CD4-positive, alpha-beta T cell treated with Interleukin-10 for 1 hour (primary cell): ENCODE measurements at places on chromosomes 16 and 17.

GRCh38 chr17:37527249-37527851, 37.7 kb downstream of the DUSP14 start:
- peak; percentile 57 for DNase-seq

DNA sequence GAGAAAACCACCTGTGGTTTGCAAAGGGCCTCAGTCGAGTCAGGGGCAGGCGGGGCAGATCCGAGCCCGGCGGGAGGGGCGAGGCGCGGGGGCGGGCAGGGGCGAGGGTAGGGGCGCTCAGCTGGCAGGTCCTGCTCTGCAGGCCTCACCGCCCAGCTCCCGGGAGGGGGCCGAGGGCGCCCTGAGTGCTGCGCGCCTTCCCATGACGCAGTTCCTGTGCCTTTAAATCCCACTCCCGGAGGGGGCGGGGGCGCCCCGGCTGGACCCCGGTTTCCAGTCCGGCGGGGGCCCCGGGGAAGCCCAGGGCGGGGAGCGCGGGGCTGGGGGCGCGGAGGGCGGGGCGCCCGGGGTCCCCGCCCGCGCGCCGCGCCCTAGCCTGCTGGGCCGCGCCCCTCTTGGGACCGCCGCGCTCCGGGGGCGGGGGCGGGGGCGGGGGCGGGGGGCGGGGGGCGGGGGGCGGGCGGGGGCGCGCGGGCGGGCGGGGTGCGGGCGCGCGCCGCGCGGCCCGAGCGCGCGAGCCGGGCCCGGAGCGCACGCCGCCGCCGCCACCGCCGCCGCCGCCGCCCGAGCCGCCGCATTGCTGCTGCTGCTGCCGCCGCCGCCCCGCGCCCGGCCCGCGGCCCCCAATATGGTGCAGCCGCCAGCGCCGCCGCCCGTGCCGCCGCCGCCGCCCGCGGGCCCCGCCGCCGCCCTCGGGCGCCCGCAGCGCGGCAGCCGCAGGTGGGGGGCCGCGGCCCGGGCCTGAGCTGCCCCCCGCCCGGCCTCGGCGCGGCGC, at the start of gene JPH3:
JPH3 (plus strand) TSS at position 508 of the 775 bp plus-strand sequence. CDS start 639 bp downstream, outside the sequence.
- no peak for DNase-seq

- DNase-seq, result no peak
These were observed 14.0 kb upstream of the MPRIP start for GRCh38 chr17:17028059-17028877.

GRCh38 chr16:31344712-31345111, 10.3 kb upstream of the ITGAX start:
- no peak for DNase-seq

- DNase-seq, result no peak
These were observed 25.5 kb downstream of the MYO18A start for GRCh38 chr17:29154516-29155226.

GRCh38 chr17:68707031-68707430, 105.9 kb upstream of the FAM20A start:
- no peak for DNase-seq

- no peak for DNase-seq
These were observed 55.0 kb upstream of the FA2H start for GRCh38 chr16:74829637-74830036.

DNA sequence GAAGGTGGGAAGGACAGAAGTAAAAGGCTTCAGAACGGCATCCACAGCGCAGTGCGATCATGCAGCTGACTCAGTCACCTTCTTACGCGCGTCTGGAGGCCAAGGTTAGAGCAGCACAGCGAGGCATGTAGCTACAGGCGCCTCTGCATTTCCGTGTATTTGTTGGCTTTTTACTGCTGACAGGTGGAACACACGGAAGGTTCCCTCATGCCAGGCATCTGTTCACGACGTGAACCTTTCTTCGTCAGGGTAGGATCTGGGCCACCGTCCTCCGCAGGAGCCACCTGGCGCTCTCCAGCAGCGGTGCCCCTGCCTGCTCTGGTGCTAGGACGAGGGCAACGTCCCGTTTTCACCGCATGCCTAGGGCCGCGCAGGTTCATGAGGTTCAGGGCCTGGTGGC, 15.3 kb downstream of the TMEM204 start:
- DNase-seq, result no peak

- DNase-seq, result no peak
These were observed 7.4 kb downstream of the GSG1L2 start for GRCh38 chr17:9814337-9814945.

DNA sequence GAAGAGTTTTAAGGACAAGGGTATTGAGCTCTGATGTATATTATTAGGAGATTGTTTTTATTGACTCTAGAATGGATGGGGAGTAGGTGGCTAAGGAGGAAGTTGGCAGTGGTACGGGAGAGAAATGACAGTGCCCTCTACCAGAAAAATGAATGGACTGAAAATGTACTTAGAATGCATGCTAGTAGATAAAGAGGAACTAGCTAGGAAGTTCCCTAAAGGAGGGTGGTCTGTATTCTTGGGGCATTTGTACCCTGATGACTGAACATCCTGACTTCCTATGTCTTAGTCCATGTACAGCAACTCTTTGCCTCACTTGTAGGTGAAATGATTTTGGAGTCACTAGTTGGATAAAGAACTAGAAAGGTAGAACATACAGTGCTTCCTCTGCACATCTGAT, 581.5 kb upstream of the RBFOX1 start:
- no peak for DNase-seq

DNA sequence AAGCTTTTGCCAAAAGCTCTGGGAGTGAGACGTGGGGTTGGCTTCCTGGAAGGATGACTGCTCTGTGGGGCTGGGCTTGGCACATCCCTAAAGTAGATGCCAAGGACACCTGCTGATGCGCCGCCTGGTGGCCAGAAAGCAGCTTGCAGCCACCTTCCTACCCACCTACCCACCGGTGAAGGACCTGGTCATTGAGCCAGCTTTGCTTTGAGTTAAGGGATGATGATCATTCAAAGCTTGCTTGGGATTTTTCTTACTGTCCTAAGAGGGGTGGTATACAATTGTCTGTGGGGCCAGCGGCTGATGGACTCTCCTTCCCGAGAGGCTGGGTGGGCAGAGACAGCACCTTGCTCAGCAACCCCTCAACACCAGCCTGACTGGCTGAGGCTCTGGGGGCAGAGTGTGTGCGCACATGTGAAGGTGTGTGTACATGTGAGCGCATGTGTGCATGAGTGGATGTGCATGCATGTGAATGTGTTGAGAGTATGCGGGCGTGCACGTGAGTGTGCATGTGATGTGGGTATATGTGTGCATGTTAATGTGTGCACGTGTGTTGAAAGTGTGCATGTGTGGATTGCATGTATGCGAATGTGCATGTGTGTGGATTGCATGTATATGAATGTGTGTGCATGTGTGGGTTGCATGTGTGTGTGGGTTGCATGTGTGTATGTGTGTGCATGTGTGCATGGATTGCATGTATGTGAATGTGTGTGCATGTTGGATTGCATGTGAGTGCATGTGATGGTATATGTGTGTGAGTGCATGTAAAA, 18.6 kb downstream of the C1QTNF1 start:
- peak; percentile 65 for DNase-seq

GRCh38 chr17:56640116-56640515, 46.6 kb downstream of the NOG start:
- DNase-seq, result no peak

GRCh38 chr16:2710711-2711231, 9.3 kb downstream of the PRSS27 start:
- no peak for DNase-seq

- DNase-seq, result no peak
These were observed 818.0 kb upstream of the GOT2 start for GRCh38 chr16:59552164-59552563.

GRCh38 chr16:75254359-75254837, 3.0 kb upstream of the BCAR1 start:
- no peak for DNase-seq

DNA sequence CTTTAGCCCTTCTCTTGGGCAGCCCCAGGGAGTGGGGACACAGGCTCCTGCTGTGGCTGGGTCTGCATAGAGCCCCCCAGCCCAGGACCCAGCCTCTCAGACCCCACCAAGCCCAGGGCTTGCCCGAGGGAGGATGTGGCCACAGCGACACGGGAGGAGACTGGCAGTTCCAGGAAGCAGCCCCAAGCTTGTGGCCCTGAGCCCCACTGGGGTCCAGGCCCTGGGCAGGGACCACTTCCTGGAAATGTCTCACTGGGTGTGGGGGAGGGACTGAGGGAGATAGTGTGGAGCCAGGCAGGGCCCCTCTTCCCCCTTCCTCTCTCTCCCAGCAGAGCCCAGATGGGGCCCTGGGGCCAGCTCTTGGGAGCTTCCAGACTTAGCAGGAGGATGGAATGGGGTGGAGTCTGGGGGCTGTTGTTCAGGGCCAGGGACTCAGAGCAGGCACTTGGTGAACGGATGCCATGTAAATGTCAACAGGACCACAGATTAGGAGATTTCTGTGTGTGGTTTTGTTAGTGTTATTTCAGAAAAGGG, 35.3 kb downstream of the ADGRG5 start:
- DNase-seq, result peak; percentile 46

DNA sequence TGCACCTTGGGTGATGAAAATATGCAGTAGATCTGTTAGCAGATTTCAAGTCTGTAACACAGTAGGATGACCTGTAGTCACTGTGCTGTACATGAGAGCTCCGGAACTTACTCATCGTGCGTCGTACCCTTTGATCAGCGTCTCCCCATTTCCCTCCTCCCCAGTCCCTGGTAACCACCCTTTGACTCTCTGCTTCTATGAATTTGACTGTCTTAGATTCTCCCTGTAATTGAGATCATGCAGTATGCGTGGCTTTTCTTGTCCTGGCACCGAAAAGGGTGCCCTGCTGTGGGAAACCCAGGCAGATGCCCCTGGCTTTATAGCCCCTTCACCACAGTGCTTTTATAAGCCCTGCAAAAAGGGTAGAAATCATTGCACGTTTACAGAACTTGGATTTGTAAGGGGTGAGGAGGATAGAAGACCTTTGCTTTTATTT, 20.5 kb downstream of the CLEC16A start:
- DNase-seq, result peak; percentile 75

DNA sequence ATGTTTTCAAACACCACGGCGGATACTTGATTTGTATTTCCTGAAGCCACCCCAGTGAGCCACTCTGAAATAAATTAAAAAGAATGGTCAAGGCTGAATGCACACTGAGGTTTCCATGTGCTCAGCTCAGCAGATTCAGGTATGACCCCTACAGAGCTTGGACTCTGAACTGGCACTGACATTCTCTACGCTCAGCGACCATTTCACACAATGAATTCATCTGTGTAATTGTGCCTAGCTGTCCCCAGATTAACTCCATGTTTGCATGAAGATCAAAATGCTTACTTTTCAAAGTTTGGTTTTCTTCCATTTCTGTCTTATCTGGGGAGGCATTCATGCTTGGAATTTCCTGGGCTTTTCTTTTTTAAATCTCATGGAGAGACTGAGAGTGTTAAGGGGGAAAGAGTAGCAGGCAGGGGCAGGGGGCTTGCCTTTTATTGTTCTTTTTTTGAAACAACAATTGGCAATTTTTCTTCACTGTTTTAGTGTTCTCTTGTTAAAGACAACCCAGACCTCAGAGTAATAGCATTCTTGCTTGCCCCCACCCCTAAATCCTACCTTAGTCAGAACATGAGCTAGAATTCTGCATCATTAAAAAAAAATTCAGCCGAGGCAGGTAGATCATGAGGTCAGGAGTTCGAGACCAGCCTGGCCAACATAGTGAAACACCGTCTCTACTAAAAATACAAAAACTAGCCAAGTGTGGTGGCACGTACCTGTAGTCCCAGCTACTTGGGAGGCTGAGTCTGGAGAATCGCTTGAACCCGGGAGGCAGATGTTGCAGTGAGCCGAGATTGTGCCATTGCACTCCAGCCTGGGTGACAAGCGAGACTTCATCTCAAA, 85.5 kb upstream of the HNF1B start:
- no peak for DNase-seq

DNA sequence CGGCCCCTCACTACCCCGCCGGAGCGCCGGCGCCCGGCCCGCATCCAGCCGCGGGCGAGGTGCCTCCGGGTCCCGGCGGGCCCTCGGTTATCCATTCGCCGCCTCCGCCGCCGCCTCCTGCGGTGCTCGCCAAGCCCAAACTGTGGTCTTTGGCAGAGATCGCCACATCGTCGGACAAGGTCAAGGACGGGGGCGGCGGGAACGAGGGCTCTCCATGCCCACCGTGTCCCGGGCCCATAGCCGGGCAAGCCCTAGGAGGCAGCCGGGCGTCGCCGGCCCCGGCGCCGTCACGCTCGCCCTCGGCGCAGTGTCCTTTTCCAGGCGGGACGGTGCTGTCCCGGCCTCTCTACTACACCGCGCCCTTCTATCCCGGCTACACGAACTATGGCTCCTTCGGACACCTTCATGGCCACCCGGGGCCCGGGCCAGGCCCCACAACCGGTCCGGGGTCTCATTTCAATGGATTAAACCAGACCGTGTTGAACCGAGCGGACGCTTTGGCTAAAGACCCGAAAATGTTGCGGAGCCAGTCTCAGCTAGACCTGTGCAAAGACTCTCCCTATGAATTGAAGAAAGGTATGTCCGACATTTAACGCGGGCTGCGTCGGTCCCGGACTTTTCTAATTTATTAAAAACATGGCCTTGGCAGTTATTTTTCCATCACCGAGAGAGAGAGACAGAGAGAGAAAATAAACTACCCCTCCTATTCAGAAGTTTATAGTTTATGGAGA, 2.8 kb downstream of the IRX5 start:
- DNase-seq, result no peak

DNA sequence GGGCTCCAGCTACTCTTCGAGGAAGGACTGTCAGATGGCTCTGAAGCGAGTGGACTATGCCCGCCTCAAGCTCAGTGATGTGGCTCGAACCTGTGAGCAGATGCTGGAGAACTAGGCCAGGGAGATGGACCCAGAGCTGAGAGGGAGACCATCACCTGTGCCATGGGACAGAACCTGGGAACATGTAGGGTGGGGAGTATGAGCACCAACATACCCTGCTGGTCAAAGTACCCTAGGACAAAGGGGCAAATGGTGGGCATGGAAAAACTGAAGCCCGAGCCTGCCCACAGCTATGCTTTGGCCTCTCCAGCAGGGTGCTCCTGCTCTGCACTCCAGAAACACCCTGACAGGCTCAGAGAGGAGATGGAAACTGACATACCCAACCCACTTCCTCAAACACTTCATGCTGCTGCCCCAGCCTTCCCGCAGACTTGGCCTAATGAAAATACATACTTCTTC, 1.9 kb downstream of the MED11 start:
- peak; percentile 34 for DNase-seq
